ENCODE measurements at places on chromosomes 2 and 18. TPM values are rescaled to one million over a fixed set of nuclear protein-coding genes. Genes with fewer than 3 reads are reported as not detected.

- H3K27ac ChIP-seq = peak overlapping the region; percentile 55
- DNase-seq = no peak
- H3K4me1 ChIP-seq = peaks cover 53% of the 10 kb centered on the region
- H3K4me3 ChIP-seq = peak overlapping the region; percentile 50
Measured at GRCh38 chr2:60886991-60887390, 5.6 kb downstream of the REL start.

GRCh38 chr18:66900837-66901236, 296.9 kb upstream of the CDH19 start:
- no peak for DNase-seq
- H3K4me1 ChIP-seq = no peaks in the 10 kb centered on the region
- no peak overlapping the region for H3K4me3 ChIP-seq
- H3K27ac ChIP-seq = no peak overlapping the region

- H3K4me1 ChIP-seq = peaks cover 25% of the 10 kb centered on the region
- no peak for DNase-seq
- H3K36me3 ChIP-seq = no peaks in the 10 kb centered on the region
- H3K4me3 ChIP-seq = no peak overlapping the region
Measured at GRCh38 chr2:110743600-110743999, 11.2 kb downstream of the ACOXL start.

DNA sequence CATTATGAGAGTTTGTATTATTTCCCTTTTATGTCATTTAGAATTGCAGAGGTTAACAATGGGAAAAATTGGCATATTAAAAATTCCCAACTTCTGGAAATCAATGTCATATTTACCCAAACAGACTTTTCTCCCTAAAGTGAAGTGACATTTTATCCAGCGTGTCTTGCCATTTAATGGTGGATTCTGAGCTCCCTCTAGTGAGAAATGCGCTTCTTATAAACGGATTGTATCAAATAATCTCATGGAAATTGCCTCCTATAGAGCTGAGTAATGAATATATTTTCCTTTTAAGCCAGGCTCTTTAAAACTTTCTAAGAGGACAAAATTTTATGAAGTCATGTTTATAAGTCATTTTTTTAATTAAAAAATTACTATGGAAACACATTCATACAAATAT, 5.7 kb upstream of the GCFC2 start:
- H3K27me3 ChIP-seq = peaks cover 16% of the 10 kb centered on the region
- H3K27ac ChIP-seq = no peak overlapping the region
- H3K36me3 ChIP-seq = no peaks in the 10 kb centered on the region

UNC80 gene
- not detected for total RNA-seq

DYNAP gene
- not detected for total RNA-seq

SLC5A7 gene
- not detected for total RNA-seq
